ENCODE measurements at places on chromosomes 12 and 14.

DNA sequence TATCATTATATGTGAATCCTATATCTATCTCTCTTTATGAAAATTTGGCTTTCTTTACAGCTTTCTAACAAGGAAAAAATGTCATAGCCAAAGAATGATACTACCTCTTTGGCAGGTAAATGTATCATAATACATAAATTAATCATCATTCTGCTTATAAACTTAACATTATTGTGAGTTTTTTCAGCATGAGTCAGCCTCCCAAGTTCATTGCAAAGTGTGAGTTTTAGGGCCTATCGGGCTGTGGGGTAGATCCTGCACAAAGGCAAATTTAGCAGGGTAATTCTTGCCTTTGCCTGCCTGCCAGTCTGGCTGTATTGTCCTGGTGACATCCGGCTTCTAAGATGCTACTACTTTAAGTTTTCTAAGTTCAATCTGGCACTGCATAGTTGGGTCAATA, 412.6 kb downstream of the MDGA2 start:
- DNase-seq, result no peak

GRCh38 chr14:96086032-96086431, 46.9 kb downstream of the C14orf132 start:
- no peak for DNase-seq

DNA sequence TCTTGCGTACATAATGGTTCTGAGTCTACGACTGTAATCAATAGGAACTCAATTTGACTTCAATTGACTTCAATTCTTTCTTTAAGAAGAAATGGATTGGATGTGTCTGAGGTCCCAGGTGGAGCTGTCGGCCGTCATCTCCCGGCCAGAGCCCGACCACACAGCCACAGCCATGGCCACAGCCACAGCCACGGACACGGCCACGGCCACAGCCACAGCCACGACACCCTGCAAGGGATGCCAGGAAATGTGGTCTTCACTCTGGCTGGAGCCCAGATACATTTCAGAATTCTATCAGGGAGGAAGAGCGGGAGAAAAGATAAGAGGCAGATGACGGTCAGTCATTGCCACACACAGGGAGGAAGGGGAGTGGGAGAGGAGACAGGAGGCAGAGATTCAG, 58.9 kb downstream of the GALNT9 start:
- DNase-seq, result no peak

DNA sequence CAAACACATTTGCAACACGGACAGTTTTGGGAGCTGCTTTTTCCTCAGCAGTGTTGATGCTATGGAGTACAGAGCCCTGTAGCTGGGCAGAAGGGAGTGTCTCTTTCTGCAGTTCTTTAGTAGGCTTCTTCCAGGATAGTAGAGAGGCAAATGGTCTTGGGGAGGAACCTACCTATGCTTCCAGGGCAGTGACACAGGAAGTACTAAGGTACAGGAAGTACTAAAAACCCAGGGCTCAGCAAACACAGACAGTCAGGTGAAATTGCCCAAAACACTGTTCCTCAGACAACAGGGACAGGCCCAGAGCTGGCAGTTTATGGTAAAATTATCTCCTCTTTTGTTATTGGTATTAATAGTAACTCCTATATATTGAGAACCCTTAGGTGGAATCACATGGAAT, 217.6 kb downstream of the TTC8 start:
- DNase-seq, result no peak

GRCh38 chr12:104513681-104514080, 56.9 kb downstream of the CHST11 start:
- no peak for DNase-seq

GRCh38 chr12:118377021-118377883, 897 bp downstream of the SUDS3 start:
- DNase-seq, result no peak

- no peak for DNase-seq
Observed at GRCh38 chr12:6570264-6570887, 2.3 kb upstream of the NOP2 start.

DNA sequence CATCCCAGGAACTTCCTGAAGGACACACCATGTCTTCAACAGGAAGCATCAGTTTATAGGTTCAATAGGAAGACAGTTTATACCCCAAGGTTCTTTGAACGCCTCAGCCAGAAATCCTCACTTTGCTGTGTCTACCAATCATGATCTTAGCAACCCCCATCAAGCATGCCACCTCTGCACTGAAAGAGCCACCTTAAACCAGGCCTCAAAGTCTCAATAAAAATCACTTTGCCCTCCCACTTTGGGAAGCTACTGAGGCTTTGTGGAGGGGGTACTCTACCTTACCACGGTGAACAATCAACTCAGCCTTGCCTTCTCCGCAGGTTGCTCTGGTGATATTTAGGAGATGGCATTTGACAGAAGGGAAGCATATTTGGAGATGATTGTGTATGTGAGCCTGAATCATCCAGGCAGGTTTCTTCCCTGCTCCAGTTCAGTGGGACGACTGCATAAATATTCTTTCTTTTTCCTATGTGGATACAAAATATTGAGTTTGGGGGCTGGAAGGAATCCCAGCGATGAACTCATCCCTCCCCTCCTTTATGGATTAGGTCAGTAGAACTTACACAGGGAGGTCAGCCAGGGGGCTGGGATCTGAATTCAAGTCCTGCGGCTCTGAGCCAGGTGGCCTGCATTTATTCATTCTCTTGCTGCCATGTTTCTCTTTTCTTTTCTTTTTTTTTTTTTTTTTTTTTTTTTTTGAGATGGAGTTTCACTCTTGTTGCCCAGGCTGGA, 42.8 kb upstream of the VASH1 start:
- no peak for DNase-seq

GRCh38 chr12:128009108-128009507, 257.9 kb upstream of the TMEM132C start:
- DNase-seq, result no peak

GRCh38 chr12:84702001-84702400, 210.6 kb downstream of the SLC6A15 start:
- no peak for DNase-seq

DNA sequence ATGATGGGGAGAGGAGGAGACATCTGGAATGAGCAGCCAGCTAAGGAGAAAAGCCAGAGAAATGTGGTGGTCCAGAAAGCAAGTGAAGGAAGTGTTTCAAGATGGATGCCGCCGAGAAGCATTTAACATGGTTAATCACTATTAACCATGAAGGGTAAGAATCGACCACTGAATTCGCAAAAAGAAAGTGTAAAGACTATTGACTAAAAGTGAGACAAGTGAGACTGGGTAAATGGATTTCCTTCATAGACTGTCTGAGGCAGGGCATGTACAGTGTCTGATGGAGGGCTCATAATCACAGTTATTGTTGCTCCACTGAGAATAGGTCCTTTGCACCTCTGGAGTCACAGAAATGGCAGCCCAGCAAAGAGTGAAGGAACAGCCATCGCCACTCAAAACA, 25.3 kb upstream of the CLMN start:
- no peak for DNase-seq

GRCh38 chr12:130423991-130424857, 86.5 kb downstream of the PIWIL1 start:
- DNase-seq, result no peak

DNA sequence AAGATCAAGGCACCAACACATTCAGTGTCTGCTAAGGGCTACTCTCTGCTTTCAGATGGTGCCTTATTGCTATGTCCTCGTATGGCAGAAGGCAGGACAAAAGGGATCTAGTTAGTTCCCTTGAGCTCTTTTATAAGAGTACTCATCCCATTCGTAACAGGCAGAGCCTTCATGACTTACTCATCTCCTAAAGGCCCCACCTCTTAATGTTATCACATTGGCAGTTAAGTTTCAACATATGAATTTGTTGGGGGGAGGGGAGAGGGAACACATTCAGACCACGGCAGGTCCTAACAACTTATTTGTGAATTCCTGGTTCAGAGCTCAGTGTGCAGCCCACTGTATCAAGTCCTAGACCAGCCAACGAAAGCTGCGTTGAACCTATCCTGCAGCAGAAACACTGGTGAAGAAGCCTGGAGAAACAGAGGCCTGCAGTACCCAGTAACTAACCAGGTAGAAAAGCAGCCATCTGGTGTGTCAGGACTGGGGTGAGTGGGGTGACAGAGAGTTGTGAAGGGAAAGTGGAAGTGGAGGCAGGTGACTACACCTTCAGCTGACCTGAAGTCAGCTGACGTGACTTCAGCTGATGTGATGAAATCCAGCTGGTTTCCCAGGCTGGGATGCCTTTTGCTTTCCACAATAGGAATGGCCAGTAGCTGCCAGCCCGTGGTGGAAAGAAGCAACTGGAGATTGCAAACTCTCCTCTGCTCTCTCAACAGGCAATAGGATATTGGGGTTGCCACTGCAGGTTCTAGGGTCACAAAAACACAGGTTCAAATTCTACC, 101.6 kb upstream of the PLXNC1 start:
- DNase-seq, result no peak

DNA sequence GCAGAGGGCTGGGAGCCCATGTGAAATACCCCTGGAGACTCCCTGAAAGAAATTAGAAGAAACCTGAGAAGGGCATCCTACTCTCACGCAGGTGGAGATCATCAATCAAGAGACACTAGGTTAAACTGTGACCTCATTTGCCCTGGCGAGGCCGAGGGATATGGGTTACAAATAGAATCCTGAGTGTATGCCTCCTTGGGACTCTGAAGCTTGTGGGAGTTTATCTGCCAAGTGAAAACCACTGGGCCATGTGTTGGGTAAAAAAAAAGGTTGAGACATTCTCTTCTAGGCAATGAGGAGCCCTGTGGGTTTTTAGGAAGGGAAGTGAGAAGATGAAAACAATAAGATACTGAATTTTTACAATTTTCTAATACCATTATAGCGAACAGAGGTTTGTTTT, 160.7 kb upstream of the ARID2 start:
- DNase-seq, result no peak

DNA sequence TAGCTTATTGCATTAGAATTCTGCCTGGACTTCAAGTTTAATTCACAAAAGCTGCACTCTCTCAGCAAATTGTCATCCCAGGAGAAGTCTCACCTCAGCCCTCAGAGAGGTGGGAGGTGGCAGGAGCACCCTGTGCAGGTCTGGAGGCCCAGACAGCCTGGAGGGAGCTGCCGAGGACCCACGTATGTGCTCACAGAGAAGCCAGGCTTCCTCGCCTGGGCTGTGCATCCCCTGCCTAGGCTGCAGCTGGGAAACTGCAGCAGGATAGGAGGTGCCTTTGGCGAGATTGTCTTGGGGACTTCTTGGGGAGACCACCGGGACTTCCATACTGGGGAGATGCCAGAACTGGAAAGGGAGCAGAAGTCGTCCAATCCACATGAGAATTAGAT, 8.8 kb downstream of the CPNE6 start:
- DNase-seq, result no peak

GRCh38 chr12:57222286-57223190, 5.9 kb downstream of the NXPH4 start:
- no peak for DNase-seq

DNA sequence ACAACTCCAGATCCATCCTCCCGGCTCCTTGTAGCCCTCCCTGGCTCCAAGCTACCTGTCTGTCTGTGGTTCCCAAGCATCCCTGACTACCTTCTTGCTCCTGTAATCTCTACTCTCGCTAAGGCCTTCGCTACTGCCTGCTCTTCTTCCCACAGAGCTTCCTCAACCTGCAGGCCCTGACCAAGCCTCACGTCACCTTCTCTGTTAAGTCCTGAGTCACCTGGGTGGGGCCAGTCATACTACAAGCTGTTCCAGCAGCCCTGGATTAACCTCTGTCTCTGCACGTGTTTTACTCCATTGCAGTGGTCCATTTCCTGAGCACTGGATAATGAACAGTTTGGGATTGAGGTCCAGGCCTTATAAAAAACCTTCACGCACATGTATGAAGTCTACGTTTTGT, 770.7 kb downstream of the BCL11B start:
- DNase-seq, result no peak

GRCh38 chr12:125159702-125160101, 94.5 kb downstream of the AACS start:
- DNase-seq, result no peak

- DNase-seq, result no peak
Observed at GRCh38 chr12:3882896-3883564, 9.8 kb upstream of the PARP11 start.

- no peak for DNase-seq
Observed at GRCh38 chr12:116863275-116863767, 17.9 kb downstream of the HRK start.

DNA sequence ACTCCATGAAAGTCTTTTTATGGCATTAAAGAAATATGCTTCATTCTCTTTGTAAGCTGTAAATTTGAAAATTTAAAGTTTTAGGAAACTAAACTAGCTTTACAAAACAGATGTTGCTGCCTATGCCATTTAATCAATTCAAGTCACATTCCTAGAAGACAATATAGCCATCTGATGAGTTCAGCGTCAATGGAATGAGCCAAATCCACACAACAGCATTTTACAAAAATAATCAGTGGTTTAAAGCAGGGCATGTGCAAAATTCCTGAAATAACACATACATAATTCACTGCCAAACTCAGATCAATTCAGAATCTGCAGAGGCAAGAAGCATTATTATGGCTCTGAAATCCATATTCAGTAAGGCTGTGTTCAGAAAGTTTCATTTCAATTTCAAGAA, 75.6 kb downstream of the MED13L start:
- DNase-seq, result peak; percentile 69

DNA sequence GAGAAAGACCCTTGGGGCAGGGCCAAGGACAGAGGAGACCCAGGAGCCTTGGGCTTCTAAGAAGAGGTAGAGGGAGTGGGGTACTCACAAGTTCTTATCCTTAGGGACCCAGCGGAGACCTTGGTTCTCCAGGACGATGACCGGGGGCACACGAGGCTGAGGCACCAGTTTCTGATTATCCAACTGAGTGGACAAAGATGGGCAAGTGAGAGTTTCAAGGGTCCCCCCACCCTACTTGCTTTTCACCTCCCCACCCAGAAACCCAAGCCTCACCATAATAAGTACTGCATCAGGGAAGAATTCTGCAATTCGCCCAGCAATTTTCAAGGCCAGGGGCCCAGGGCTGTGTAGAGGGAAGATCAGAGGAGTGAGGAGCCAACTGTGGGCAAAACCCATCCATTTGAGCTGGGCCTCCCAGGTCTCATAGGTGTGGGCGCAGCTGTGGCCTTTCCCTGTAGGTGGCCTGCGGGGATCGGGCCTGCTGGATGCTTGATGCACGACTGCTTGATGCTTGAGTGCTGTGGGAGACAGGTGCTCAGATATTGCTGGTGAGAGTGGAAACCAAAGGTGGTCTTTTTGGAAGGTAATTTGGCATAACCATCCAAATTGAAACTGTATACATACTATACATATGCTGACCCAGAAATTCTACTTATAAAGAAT, 2.0 kb downstream of the EMC9 start:
- DNase-seq, result no peak

DNA sequence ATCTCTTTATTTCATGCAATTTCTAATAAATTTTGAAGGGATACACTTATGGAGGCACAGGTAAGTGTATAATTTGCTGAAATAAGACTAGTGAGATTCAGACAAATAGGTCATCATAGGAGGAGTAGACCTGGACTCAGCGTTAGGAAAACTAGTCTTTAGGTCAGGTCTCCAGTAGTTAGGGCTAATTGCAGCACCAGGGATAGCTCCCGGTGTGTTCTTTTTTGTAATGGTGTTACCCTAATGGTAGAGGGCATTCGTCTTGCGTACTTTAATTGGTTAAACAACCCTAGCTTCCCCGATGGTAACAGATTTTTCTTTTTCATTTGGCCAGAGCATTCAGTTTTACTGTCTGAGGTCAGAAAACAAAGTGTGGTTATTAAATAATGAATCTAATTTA, 64.9 kb downstream of the ARID2 start:
- DNase-seq, result no peak

Data from fibroblast of skin of left biceps (primary cell).